Stimulated activated naive CD8-positive, alpha-beta T cell treated with anti-CD3 and anti-CD28 coated beads, Interleukin-15, amount 100 ng/mL, for 72 hours (primary cell): ENCODE measurements at places on chromosomes 16 and 17.

GRCh38 chr16:54265575-54266107, 20.9 kb downstream of the IRX3 start:
- no peak for DNase-seq

GRCh38 chr17:42279776-42280630, 3.8 kb upstream of the STAT5B start:
- DNase-seq: no peak

DNA sequence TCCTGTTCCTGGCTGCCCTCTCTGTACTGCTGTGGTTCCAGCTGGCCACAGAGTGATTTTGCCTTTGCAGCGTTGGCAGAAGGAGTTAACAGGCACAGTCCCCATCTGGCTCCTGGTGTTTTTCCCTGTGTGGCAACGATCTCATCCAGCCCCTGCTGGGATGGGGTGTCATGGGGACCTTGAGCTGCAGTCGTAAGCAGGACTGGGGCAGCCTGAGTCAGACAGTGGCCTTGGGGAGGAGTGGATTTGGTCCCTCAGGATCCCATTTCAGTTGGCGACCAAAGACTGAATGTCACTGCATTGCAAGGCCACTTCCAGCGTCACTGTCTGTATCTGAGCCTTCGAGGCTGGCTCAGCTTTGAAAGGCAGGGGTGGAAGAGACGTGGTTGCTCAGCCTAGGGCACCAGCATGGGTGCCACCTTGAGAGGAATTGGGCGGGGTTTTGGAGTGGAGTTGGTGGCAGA, 11.9 kb downstream of the TMEM94 start:
- DNase-seq: no peak

DNA sequence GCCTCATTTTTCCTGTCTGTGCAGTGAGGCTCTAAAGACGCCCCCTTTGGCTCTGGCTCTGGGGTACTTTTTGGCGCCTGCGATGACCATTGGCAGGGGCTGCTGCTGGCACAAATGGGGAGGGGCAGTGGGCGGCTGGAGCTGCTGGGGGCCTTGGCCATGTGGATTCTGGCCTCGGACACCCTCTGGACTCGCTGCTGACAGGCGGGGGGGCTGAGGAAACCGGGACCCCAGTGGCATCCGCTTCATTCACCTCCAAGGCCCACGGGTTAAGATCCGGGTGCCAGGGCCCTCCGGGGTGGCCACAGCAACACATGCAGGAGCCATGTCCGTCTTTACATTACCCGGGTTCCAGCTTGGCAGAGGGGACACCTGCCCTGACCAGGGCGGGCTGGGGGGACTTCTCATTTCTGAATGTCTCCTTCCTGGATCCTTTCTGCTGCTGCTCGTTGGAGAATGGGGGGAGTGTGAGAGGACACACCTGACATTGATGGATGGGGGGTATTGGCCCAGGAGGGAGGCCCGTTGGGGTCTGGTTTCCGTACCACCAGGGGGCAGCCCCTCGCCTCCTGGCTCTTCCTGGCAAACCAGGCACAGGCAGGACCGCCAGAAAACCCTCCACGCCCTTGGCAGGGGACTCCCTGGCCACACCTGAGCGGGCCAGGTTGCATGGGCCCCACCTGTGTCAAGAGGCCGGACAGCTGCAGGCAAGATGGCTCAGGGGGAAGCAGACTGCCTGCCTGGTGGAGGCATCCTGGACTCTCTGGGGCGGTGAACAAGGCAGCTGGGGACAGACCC, 21.8 kb downstream of the GSE1 start:
- no peak for DNase-seq
